Gastrocnemius medialis (tissue), 4 donors: ENCODE measurements at places on chromosomes 3 and 15. TPM values are rescaled to one million over a fixed set of nuclear protein-coding genes. Genes with fewer than 3 reads are reported as not detected.

DNA sequence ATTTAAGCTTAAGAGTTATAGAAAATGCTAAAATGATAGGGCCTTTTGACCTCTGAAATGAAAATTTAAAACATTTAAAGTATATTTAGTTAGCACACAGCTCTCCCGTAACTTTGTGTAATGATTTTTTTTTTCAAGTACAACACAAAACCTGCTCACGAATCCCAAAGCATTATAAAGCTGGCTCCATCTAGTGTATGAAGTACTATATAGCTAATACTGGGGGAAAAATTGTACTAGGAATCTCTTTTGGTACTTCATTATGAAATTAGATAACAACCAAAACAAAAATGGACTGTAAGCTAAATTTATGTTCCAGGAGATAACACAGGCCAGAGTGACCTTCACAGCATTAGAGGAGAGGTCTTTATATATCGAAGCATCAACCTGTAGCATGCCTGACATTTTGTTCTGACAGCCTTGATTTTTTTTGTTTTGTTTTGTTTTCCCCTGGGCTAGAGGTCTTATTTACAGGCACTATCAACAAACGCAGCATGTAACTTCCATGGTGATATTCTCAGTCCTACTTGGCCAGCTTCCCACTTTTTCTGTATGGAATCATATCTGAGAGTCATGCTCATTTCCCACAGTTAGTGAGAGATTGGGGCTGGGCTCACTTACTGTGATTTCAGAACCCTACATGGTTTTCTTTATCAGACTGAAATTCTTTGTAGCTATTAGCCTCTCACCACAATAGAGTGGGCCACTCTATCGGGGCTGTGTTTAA, 116.3 kb downstream of the MITF start:
- no peaks in the 10 kb centered on the region for H3K36me3 ChIP-seq
- peaks cover 31% of the 10 kb centered on the region for H3K4me1 ChIP-seq
- no peak overlapping the region for H3K4me3 ChIP-seq
- no peak overlapping the region for H3K27ac ChIP-seq
- DNase-seq, result no peak

DNA sequence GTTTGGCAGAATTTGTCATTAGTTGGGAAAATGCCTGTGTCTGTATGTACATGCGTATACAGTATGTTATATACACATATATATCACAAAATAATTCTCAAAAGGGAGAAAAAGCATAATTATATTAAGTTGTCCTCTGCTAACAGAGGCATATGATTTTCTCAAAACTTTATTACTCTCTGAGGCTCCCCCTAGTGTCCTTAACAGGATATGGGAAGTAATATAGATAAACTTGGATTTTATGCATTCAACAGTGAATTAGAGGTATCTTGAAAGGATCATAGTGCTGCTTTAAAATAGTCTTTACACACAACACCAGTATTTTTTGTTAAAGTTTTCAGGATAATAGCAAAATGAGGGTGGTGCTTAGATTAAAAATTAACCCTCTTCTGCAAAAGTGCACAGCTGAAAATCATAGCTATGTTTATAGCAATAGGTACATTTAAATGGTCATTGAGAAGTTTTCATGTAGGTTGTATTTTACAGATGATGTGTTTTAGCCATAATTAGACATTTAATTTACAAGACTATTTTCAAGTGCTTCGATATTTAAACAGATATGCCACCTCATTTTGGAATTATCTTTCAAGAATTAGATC, 454.0 kb upstream of the ROBO2 start:
- no peaks in the 10 kb centered on the region for H3K36me3 ChIP-seq
- H3K4me1 ChIP-seq, result no peaks in the 10 kb centered on the region
- no peaks in the 10 kb centered on the region for H3K27me3 ChIP-seq
- H3K27ac ChIP-seq, result no peak overlapping the region

DNA sequence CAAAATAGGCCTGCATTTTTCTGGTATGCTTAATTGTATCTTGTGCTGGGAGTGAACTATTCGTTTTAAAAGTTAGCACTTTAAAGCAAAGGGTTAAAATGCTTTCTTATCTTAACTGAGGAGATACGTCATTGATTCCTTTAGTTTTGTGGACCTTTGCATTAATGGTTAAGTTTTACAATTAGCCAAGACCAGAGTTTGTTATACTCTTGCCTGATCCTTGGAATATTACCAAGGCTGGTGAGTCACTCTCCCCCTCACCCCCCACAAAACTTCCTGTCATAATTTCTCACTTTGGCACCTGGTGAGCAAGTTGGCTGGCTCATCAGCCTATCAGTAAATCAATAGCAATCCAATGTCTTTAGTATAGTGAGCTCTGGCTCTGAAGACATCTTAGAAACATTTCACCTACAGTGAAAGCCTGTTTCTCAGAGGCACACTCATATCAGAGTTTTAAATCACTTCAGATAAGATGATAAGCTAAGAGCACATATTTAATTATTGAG, 26.7 kb downstream of the SLC2A2 start:
- no peaks in the 10 kb centered on the region for H3K4me1 ChIP-seq
- H3K36me3 ChIP-seq, result no peaks in the 10 kb centered on the region
- H3K27me3 ChIP-seq, result no peaks in the 10 kb centered on the region
- H3K27ac ChIP-seq, result no peak overlapping the region
- DNase-seq, result no peak
- no peak overlapping the region for H3K4me3 ChIP-seq

DNA sequence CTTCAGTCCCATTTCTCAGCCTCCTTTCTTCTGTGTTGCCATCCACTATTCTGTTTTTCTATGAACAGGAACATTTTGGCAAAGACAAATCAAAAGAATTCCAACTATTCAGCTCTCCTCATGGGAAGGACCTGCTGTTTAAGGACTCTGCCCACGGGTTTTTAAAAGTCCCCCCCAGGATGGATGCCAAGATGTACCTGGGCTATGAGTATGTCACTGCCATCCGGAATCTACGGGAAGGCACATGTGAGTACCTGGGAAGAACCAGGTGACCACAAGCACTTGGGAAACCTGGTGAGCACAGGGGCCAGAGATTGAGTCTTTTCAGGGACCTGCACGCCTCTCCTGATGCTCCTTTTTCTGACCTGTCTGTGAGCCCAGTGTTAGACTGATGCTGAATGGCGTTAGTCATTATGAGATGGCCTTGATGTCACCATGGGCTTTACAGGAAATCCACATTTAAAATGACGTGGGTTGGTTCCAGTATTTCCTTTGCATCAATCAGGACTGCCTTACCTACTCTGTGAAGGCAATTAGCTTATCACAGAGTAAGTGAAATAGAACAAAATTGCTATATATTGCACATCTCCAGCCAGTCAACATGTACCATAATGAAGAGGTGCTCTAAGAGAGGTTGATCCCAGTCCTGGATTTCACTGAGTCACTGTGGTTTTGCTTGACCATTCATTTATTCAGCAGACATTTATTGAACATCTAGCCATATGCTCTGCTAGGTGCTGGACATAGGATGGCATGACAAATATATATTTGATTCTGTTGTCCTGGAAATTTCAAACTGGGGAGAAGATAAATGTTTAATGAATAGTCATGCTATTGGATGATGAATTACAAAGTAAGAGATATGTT, 11.7 kb downstream of the TF start:
- no peak overlapping the region for H3K27ac ChIP-seq
- H3K4me1 ChIP-seq, result no peaks in the 10 kb centered on the region
- no peak overlapping the region for H3K4me3 ChIP-seq
- no peak for DNase-seq

Gene CHP1
- 250 TPM for total RNA-seq

DNA sequence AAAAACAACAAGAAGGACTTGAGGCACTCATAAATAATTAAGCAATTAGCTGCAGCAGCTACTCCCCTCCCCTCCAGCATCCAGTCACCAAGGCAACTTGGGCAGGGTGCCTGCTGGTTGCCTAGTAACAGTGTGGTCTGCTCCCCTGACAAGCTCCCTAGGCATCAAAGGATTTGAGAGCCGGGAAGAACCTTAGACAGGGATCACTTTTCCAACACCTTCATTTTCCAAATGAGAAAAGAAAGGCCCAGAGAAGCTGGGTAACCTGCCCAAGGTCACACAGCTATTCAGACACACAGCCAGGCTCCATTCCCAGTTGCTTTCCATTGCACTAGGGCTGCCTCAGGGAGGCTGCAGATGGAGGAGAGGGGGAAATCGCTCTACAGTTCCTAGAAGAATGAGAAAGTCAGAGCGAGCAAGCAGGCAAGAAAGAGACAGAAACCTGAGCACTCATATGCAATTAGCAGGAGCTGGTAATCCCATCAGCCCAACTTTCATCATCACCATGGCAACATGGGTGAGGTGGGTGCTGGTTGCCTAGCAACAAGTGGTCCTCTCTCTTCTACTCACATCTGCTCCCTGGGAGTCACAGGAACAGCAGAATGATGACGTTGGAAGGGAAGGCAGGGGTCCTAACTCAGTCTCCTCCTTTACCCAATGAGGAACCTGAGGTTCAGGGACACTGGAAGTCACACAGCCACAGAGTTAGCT, 3.6 kb upstream of the EIF4E3 start:
- no peaks in the 10 kb centered on the region for H3K27me3 ChIP-seq
- no peak overlapping the region for H3K4me3 ChIP-seq
- peaks cover 8% of the 10 kb centered on the region for H3K4me1 ChIP-seq
- H3K27ac ChIP-seq, result no peak overlapping the region
- DNase-seq, result no peak

GRCh38 chr3:190533511-190534281, 19.8 kb downstream of the IL1RAP start:
- peaks cover 9% of the 10 kb centered on the region for H3K4me1 ChIP-seq
- DNase-seq, result peak; percentile 45
- no peak overlapping the region for H3K27ac ChIP-seq
- no peaks in the 10 kb centered on the region for H3K36me3 ChIP-seq
- no peak overlapping the region for H3K4me3 ChIP-seq

Gene ZBED2
- not detected for total RNA-seq

DNA sequence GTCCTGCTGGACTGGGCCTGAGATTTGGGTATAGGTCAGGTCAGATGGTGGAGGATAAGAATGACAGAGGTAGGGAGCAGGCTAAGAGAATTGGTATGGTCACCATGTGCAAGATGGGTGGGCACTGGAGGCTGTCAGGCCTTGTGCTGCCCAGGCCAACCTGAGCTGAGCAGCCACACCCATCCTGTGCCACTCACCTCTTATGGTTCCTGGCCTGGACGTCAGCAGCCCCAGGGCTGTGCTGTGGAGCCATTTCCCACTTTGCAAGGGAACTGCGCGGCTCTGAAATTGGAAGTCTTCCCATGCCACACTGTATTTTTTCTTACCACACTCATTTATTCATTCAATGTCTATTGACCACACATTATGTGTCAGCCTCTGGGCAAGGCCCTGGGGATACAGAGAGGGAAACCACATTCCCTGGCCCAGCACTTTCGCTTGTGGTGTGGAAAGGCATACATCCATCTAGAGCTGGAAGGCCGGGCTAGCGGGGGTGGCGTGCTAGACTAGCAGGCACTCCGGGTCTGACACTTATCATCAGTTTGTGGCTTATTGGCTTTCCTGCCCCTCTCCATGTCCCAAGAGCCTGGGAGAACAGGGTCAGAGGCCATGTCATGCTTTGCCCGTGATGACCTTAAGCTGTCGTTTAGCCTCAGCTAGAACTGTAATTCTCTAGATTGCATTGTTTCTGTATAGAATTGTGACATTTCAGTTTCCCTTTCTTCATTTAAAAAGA, 51.1 kb upstream of the POLG start:
- H3K4me1 ChIP-seq, result no peaks in the 10 kb centered on the region
- no peak for DNase-seq
- no peak overlapping the region for H3K27ac ChIP-seq
- peaks cover 20% of the 10 kb centered on the region for H3K27me3 ChIP-seq
- H3K36me3 ChIP-seq, result no peaks in the 10 kb centered on the region

- no peak overlapping the region for H3K27ac ChIP-seq
- no peaks in the 10 kb centered on the region for H3K27me3 ChIP-seq
- H3K4me3 ChIP-seq, result no peak overlapping the region
- peaks cover 15% of the 10 kb centered on the region for H3K4me1 ChIP-seq
- no peaks in the 10 kb centered on the region for H3K36me3 ChIP-seq
Measured at GRCh38 chr3:120151791-120152190, 57.5 kb upstream of the GSK3B start.

- H3K36me3 ChIP-seq, result no peaks in the 10 kb centered on the region
- no peaks in the 10 kb centered on the region for H3K4me1 ChIP-seq
- no peaks in the 10 kb centered on the region for H3K27me3 ChIP-seq
- no peak for DNase-seq
- H3K27ac ChIP-seq, result no peak overlapping the region
- no peak overlapping the region for H3K4me3 ChIP-seq
Measured at GRCh38 chr3:3191675-3192285, 12.3 kb upstream of the CRBN start.

DNA sequence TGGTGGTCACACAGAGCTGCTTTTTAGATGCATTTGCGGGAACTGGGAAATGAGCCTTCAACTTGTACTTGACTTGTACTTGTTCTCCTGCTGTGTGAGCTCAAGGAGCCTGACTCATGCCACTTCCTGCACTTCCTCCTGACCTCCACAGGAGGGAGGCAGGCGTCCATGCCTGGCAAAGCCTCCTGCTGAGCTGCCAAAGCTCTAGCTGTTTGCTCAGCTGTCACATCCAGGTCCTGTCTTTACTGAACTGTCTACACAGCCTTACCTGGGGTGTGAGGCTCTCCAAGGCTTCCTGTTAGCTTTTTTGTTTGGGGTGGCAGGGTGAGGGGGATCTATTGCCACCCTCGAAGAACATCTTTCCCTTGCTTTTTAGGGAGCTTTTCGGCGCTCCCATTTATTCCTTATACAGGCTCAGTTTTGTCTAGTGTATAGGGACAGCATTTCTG, 6.4 kb downstream of the THPO start:
- H3K36me3 ChIP-seq, result peaks cover 24% of the 10 kb centered on the region
- no peak overlapping the region for H3K4me3 ChIP-seq
- peak; percentile 83 for DNase-seq
- peaks cover 13% of the 10 kb centered on the region for H3K4me1 ChIP-seq
- no peak overlapping the region for H3K27ac ChIP-seq
- H3K27me3 ChIP-seq, result no peaks in the 10 kb centered on the region

Gene TNFSF10
- 10.2 TPM for total RNA-seq

Gene ZIC1
- 5.2 TPM for total RNA-seq

Gene NME9
- 0.38 TPM for total RNA-seq

Gene PPP1R14D
- not detected for total RNA-seq

DNA sequence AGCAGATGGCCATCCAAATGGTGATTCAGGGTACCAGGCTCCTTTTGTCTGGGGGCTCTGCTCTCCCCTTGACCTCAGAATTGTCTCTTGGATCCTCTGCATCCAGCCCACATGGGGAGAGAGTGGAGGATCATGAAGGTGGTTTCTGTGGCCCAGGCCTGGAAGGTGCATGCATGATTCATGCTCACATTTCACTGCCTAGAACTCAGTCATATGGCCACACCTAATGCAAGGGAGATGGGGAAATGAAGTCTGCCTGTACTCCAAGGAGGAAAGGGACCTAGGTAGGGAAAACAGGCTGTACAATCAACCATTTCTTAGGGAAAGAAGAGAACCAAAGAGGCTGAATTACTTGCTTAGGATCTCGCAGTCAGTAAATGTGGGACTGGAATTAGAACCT, 15.1 kb downstream of the HRG start:
- DNase-seq, result no peak
- H3K27ac ChIP-seq, result no peak overlapping the region
- no peak overlapping the region for H3K4me3 ChIP-seq
- H3K36me3 ChIP-seq, result no peaks in the 10 kb centered on the region
- no peaks in the 10 kb centered on the region for H3K4me1 ChIP-seq

Gene CELSR3
- not detected for total RNA-seq

Gene CCDC191
- total RNA-seq, result 0.36 TPM
